ENCODE measurements at places on chromosomes 1 and 21.

DNA sequence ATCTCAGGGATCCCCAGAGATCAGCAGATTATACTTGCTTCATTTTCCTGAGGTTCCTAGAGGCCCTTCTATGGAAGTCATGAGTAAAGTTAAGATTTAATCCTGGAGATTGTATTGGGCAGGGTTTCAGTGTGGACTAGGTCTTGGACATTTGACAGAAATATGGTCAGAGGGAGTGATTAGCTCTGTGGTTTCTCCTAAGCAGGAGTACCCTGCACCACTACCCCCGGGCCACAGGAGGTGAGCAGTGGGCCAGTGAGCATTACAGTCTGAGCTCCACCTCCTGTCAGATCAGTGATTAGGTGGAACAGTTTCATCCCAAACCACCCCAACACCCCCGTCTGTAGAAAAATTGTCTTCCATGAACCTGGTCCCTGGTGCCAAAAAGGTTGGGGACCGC, 43.2 kb downstream of the PHACTR4 start:
- no peak for DNase-seq

- no peak for DNase-seq
Measured at GRCh38 chr1:61125263-61125662, 42.9 kb downstream of the NFIA start.

DNA sequence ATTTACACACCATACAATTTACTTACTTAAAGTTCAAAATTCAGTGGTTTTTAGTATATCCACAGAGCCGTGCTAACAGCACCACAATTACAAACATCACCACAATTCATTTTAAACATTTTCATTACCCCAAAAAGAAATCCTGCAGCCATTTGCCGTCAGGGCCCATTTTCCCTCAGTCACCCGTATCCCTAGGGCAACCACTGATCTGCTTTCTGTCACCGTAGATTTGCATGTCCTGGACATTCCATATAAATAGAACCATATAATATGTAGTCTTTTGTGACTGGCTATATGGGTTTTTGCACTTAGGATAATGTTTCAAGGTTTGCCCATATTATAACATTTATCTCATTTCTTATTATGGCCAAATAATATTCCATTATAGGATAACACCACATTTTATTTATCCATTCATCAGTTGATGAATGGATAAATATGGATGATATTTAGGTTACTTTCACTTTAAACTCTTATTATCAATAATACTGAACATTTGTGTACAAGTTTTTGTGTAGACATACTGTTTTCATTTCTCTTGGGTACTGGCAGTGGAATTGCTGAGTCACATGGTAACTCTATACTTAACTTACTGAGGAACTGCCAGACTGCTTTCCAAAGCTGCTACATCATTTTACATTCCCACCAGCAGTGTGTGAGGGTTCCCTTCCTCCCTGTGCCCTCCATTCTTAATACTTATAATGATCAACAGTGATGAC, 68.9 kb downstream of the ST3GAL3 start:
- no peak for DNase-seq

DNA sequence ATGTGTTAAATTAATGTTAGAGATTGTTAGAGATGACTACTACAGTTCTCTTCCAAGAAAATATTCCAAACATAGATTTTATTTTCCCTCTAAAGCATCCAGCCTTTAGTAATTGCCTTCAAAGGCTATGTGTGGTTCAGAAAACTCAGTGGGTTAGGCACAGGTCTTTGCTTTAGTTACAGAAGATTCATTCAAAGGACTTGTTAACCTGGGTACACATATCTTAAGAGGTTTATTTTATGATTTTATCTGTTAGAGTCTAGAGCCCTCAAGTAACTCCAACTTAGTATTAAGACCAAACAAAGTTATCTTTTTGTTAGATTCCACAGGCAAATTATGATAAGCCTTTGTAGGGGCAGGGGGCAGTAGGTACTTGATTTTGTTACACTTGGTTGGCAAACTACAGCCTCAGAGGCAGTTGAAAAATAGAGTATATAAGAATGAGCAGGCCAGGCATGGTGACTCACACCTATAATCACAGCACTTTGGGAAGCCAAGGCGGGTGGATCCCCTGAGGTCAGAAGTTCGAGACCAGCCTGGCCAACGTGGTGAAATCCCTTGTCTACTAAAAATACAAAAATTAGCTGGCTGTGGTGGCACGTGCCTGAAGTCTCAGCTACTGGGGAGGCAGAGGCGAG, 37.9 kb downstream of the CXADR start:
- DNase-seq = no peak

DNA sequence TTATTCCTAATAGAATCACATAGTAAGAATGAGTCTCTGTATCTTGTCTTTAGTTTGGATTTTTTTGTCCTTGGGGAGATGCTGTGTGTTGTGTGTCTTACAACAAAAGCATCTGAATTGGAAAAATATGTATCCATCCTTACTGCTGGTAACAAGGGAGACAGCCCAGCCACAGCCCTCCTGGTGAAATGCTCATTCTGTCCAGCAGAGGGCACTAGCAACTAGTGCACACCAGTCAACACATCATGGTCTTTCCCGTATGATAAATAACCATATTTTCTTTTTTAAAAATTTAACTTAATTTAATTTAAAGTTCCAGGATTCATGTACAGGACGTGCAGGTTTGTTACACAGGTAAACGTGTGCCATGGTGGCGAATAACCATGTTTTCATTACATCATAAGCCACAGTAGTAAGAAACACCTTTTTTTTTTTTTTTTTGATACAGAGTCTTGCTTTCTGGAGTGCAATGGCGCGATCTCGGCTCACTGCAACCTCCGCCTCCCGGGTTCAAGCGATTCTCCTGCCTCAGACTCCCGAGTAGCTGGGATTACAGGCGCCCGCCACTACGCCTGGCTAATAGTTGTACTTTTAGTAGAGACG, 245.1 kb downstream of the PTBP2 start:
- DNase-seq = peak; percentile 28

GRCh38 chr1:221815660-221816059, 73.8 kb upstream of the DUSP10 start:
- DNase-seq = no peak

- no peak for DNase-seq
Measured at GRCh38 chr1:42221952-42222606, 57.5 kb upstream of the GUCA2A start.

DNA sequence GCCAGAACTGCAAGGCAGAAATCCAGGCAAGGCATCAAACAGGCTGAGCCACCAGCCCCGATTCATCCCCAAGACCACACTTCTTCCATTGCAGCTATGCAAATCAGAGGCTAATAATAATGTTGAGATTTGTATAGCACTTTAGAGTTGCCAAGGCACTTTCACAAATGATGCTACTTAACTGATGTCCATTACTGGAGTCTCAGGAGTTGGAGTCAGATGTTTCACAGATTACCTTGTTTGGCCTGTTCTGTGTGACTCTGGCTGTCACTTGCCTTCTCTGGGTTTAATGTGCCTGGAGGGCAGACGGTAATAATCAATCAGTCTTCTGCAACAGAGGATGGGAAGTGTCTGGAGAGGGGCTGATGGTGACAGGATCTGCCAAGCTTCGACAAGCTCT, 40.8 kb upstream of the MPZL1 start:
- DNase-seq = no peak

GRCh38 chr21:44640761-44641160, 3.6 kb downstream of the KRTAP10-10 start:
- DNase-seq = no peak

DNA sequence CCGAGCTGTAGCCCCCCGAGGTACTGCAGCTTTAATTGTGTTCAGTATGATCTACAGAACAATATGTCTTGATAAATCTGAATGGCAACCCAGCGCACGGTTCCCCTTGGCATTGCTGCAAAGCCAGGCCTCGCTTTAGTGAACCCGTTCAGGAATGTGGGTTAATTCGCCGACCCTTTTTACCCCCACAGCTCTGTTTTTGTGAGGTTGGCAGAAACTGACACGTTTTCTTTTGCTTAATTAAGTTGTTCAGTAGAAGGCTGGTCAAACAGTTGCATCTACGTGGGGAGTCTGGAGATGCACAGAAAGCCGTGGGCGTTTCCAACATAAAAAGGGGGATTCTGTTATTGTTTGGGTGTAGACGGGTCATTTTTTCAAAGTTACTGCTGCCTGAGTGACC, 43.2 kb downstream of the OLIG1 start:
- DNase-seq = no peak

GRCh38 chr1:21162740-21163464, 13.8 kb downstream of the EIF4G3 start:
- no peak for DNase-seq

GRCh38 chr1:236297161-236297560, 15.4 kb upstream of the ERO1B start:
- DNase-seq = no peak

- DNase-seq = no peak
Measured at GRCh38 chr1:245098924-245099323, 55.9 kb upstream of the KIF26B start.

DNA sequence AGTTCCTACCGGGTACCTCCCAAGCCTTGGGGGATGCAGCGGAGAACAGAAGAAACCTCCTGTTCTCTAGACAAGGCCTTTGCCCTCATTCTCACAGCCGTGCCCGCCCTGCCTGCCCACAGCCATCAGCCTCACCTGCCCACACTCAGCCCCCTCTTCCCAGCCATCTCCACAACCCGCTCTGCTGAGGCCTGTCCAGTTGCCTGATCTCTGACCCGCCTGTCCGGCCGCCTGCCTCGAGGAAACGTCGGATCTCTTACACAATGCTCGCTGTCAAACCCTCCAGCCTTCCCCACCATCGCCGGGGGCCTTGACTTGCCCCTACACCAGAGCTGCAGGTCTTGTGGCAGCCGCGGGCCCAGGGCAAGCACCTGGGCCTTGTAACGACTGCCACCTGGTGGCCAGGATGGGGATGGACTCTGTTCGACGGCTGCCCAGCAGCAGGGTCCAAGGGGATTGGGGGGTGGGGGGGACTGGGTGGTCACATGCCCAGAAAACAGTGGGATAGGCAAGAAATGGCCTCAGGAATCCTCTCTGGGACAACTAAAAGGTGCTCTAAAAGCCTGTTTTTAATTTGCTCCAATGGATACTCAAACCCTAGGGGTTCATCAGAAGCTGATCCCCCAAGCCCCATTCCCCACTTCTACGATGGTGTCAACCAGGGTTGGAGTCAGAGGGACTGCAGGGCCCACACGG, 31.0 kb downstream of the SLC45A1 start:
- DNase-seq = peak; percentile 52

- DNase-seq = no peak
Measured at GRCh38 chr1:167472752-167473521, 45.4 kb downstream of the CD247 start.
